Stimulated activated CD8-positive, alpha-beta memory T cell treated with anti-CD3 and anti-CD28 coated beads, Interleukin-4, amount 100 ng/mL, for 1 hour (primary cell): ENCODE measurements at places on chromosomes 1 and 21.

- no peak for DNase-seq
These were observed 55.6 kb upstream of the ACTL8 start for GRCh38 chr1:17699581-17699980.

DNA sequence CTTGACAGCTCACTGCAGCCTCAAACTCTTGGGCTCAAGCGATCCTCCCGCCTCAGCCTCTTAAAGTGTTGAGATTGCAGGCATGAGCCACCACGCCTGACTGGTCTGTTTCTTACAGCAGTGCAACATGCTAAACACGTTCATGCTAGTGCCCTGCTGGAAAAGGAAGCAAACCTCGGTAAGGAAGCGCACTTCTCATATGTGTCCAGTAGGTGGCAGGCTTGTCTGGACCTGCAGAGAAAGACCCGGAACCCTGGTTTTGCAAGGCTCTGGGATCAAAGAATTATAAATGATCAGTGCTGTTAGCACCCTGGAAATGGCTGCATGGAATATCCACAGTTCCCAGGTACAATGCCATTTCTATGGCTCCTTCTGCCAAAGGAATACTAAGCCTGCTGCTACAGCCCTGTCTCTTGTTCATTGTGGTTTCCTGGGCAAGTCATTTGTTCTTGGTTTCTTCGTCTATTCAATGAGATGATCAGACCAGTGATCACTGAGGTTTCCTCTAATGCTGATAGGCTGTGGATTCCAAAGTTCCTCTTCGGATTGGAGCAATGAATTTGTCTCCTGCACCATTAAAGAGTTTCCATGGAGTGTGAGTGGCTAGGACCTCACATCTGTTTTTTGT is 15.9 kb downstream of the RNU5D-1 start:
- no peak for DNase-seq

- DNase-seq: no peak
These were observed 1886.9 kb downstream of the NCAM2 start for GRCh38 chr21:22885079-22885478.

DNA sequence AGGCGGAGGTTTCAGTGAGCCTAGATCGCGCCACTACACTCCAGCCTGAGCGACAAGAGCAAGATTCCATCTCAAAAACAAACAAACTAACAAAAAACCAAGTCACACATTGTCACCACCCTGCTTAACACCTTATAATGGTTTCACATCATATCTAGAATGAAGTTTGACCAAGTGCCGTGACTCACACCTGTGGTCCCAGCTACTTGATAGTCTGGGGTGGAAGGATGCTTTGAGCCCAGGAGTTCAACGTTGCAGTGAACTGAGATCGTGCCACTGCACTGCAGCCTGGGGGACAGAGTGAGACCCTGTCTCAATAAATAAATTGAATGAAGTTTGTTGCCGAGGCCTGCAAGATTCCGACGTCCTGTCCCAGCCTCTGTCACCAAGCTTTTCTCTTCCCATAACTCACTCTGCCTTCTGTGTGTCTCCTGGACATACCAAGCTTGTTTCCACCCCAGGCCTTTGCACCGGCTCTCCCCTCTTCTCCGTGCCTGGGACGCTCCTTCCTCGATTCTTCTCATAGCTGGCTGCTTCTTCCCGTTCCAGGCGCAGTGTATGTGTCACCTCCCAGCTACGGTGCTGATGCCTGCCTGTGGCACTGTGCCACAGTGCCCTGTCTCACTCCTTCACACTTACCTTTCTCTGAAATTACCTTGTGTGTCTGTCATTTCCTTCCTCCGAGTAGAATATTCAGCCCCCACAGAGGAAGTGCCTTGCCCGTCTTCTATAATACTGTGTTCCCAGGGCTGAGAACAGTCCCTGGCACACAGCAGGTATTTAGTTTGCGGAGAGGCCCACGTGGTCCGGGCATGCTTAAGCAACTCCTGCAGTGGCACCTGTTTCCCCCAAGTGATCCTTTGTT is 3.8 kb upstream of the SELENON start:
- DNase-seq: no peak

GRCh38 chr1:218636548-218636947 is 291.4 kb downstream of the TGFB2 start:
- DNase-seq: no peak

- no peak for DNase-seq
These were observed 436.8 kb downstream of the KIF26B start for GRCh38 chr1:245591346-245592188.

- DNase-seq: no peak
These were observed 6.2 kb downstream of the COL18A1 start for GRCh38 chr21:45410865-45411809.

DNA sequence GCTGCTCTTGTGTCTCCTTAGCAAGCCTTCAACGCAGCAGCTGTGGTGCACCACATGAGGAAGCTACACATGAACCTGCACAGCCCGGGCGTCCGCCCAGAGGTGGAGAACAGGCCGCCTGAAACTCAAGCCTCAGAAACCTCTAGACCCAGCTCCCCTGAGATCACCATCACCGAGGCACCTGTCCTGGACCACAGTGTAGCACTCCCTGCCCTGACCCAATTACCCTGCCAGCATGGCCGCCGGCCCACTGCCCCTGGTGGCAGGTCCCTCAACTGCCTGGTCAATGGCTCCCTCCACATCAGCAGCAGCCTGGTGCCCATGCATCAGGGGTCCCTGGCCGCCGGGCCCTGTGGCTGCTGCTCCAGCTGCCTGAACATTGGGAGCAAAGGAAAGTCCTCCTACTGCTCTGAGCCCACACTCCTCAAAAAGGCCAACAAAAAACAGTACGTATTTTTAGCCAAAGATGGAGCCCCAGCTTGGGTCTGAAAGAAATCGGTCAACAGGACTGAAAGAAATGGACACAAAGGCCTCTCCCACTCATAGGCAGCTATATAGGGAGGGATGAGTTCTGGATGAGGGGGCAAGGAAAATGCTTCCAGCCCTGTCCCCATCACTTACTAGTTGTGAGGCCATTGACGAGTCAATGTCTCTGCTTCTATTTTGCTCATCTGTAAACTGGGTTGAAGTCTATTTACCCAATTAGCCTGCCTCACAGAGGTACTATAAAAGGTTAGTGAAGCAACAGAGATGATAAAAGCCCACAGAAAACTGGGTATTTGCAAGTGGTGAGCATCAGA is 28.5 kb downstream of the CAMK1G start:
- DNase-seq: no peak

- DNase-seq: no peak
These were observed 26.7 kb upstream of the LDLRAP1 start for GRCh38 chr1:25516686-25517085.

DNA sequence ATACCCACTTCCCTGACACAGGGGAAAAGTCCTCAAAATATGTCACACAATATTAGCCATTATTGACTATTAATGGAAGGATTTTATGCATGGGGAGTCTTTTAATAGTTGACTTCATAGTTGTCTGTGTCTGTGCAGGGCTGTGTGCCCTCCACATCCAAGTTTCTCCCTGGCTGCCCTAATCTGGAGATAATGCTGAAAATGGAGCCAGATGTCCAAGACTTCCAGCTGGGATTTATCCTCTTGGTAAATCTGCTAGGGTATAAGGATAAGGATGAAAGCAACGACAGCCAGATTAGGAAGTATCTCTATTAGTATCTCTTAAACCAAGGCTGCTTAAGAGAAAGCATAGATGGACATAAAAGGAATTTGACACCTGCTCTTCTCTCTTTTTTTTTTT is 42.1 kb downstream of the CDK18 start:
- DNase-seq: no peak

DNA sequence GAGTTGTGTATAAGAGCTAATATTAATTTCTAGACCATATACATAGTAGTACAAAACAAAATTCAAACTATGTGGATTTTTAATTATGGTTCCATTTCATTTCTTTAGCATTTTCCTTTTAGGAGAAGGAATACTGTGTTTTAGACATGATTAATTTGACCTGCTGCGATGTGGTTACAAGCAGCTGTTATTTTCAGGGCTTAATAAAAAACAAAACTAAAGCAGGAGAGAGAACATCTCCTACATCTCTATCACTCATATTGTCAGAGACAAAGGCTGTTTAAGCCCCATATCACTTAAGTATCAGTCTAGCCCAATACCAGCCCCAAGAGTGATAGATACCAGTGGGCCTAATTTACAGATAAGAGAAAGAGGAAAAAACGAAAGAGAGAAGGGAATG is 47.6 kb downstream of the ILDR2 start:
- no peak for DNase-seq

DNA sequence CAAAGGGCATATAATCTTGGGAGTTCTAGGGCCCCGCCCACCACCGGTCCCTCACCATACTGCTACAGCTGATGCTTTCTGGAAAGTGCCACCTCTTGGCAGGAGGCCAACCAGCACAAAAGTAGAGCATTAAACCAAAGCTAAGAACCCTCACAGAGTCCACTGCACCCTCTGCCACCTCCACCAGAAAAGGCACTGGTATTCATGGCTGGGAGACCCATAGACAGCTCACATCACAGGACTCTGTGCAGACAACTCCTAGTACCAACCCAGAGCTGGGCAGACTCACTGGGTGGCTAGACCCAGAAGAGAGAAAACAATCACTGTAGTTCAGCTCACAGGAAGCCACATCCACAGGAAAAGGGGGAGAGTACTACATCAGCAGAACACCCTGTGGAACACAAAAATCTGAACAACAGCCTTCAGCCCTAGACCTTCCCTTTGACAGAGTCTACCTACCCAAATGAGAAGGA is 10.8 kb downstream of the THEM4 start:
- DNase-seq: peak; percentile 39

DNA sequence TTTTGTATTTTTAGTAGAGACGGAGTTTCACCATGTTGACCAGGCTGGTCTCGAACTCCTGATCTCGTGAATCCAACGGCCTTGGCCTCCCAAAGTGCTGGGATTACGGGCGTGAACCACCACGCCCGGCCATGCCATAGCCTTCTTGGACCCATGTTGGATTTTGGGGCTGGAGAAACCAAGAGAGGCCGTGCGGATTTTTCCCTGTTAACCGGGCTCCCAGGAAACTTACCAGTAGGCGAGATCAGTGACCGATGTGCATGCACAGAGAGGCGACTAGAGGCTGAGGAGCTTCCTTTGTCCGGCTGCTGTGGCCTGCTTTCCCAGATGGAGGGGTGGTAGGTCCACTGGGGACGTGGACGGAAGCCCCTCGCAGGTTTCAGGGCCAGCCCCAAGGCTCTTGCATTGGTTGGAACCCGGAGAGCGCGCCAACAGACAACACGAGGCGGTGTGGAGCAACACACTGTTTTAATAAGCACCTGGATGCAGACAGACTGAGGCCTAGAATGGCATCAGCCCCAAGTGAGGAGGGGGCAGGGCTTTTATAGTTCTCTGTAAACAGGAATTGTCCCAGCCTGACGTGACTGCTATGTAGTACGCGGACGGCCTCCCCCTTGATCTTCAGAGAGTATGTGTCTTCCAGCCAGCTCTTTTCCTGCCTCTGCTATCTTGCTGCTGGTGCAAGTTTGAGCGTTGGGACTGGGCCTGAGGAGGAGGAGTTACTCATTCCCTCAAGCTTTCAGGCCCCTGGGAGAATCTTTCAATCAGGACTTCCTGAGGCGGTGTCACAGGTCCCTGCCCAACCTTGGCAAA is at the start of gene ERVH48-1:
TSS of gene ERVH48-1 (minus strand) at position 517 of the 813 bp plus-strand sequence. CDS start 6,624 bp downstream, outside the sequence.
- no peak for DNase-seq

DNA sequence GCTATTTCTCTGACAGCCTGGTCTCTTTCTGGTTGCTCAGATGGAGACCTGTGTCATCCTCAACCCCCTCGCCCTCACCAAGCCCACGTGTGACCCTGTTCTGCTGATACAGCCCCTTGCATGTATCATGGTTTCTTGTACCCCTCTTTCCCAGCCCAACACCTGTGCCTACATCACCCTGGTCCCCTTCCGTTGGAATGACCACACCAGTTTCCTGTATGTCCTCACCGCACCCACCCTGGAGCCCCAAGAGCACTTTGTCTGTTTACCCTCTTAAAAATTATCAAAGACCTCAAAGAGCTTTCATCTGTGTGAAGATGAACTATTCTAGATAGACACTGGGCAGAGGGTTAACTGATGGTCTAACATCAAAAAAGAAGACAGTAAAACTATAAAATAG is 179.5 kb downstream of the GALNT2 start:
- DNase-seq: no peak
